ENCODE measurements at places on chromosomes 4 and X.

DNA sequence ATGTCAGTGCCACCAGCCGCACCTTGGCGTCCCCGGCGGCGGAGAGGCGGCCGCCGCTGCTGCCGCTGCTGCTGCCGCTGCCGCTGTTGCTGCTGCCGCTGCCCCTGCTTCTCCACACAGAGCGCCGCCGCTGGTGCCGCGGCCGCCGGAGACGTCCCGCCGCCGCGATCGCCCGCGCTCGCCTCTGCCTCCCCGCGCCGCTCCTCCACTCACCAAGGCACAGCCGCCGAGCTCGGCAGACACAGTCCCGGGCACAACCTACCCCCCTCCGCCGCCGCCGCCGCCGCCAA lies at the start of gene PPP3CA:
Gene PPP3CA, minus strand, starts transcription at position 260 of the 290 bp plus-strand sequence.
- no peak for DNase-seq

DNA sequence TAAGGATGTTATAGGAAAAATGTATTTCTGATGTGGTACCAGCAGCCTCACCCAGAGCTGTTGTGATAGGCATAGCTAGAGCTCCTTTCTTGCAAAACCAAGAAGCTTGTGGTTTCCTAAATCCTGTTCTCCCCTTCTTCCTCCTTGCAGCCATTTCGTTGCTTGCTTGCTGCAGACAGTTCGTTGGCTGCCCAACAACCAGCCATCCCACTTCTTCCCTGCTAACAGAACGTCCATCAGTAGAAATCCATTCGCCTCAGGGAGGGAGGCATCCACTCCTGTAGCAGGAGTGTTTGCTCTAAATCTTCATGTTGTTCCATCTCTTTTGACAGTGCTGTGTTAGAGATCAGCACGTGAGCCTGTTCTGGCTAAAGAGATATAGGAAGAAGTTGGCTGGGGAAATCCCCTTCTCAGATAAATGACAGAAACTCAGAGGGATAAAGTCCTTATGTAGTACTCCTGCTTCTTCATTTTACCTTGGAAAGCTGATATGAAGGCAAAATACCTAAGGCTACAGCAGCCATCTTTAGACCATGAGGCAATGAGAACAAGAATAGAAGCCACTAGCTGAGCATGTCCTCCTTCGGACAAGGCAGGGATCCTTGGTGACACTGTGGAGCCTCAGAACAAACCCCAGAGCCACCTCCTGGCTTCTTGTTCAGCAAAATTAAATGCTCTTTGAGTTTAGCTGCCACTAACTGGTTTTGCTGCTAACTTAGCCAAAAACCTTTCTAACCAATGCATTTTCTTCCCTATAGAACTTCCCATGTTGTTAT lies 68.4 kb upstream of the RELL1 start:
- DNase-seq: peak; percentile 43

DNA sequence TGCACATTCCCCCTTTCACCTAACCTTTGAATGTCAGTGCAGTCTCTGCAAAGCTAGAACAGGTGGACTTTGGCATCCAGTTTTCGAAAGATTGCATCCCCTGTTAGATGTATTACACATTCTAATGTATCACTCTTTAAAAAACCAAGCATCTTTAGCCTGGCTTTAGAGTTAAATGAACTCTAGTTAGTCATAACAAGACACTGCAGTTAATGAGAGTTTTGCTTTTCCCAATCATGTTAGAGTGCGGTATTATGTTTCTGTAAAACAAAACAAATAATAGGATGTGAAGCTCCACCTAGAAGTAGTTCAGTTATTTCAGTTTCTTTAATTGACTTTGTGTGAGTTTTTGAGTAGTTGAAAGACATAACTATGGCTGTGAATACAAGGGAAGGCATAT lies 42.2 kb downstream of the PARM1 start:
- no peak for DNase-seq

DNA sequence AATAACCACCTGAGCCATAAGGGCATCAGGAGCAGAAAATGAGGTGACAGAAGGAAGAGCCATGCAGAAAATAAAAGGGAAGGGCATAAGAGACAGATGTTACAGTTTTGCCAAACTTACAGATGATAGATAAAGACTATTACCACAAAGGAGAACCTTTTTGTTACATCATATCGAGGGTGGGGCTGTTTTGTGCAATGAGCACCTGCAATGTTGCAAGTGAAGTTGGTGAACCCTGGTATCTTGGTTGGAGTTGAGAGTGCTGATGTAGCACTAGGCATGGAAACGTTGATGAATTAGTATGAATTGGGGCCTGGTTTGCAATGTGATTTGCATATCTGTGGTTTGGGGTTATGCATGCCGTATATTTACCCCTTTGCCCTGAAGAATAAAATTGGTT lies 119.8 kb upstream of the TEX13D start:
- no peak for DNase-seq

- DNase-seq: no peak
These were observed 28.2 kb downstream of the CENPU start for GRCh38 chr4:184705692-184706091.

Data from B cell (primary cell).